Hypothalamus (tissue), 51 donors: ENCODE measurements at places on chromosomes 4 and X.
A peak's percentile ranks its signal among the peaks of the same experiment; 100 is the strongest.

DNA sequence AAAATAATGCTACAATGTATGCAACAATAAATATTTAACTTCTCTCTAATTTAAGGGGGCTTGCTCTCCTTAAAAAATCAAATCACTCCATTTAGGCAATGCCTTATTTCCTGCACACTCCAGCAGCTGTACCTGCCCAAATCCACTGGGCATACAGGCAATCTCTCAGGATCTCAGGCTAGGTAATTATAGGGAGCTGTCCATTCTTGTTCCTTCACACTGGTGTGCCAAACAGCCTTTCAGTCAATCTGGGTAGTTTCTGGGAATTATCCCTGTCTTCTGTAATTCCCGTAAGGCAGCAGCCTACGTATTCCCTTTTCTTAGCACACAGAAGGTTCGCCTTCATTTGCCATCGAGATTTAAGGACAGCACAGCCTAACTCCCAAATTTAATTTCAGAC, 922.6 kb upstream of the SLIT2 start:
- no peak for DNase-seq

GRCh38 chr4:175386776-175387507, 425.1 kb downstream of the GPM6A start:
- no peak for DNase-seq

DNA sequence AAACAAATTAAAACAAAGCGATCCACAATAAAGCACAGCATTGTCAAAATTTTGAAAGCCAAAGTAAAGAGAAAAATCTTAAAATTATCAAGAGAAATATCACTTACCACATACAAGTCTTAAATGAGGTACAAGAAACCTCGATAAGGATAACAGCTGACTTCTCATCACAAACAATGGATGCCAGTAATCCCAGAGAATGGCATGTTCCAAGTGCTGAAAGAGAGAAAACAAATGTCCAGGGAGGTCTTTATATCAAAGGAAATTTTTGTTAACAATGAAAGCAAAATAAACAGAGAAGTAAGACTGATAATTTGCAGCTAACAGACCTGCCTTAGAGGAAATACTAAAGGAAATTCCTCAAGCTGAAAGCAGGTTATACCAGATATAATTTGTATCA, 460.4 kb upstream of the HS3ST1 start:
- no peak for DNase-seq

- no peak for DNase-seq
Measured at GRCh38 chr4:165094873-165095272, 17.8 kb downstream of the TMEM192 start.

GRCh38 chr4:102151696-102152095, 193.6 kb downstream of the SLC39A8 start:
- DNase-seq = no peak

DNA sequence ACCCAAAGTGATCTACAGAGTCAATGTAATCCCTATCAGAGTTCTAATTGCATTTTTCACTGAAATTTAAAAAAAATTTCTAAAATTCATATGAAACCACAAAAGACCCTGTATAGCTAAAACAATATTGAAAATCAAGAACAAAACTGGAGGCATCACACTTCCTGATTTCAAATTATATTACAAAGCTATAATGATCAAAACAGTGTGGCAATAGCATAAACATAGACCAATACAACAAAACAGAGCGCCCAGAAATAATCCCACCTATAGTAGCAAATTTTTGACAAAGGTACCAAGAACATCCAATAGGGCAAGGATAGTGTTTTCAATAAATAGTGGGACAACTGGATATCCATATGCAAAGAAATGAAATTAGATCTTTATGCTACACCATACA, 59.4 kb upstream of the PRKG2 start:
- no peak for DNase-seq

DNA sequence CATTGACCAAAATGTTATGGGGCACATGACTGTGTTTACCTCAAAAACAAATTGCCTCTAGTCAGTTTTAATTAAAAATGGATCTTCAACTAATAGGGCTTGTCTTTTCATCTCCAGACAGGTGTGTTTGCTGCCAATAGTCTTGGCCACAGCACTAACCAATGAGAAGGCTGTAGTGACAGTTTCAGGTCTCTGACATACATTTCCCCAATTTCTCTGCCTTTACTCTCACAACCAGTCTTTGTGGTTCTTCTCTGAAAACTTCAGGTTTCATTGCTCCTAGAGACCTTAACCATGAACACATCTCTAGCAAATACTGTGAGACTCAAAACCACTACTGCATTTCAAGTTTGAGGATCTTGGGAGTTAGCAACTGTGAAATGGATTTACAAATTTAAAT, 3.5 kb upstream of the EDNRA start:
- DNase-seq = no peak

GRCh38 chr4:139171876-139172691, 4.9 kb downstream of the ELF2 start:
- DNase-seq = no peak

- peak; percentile 53 for DNase-seq
Measured at GRCh38 chrX:150365990-150366911, 3.1 kb downstream of the MAMLD1 start.

DNA sequence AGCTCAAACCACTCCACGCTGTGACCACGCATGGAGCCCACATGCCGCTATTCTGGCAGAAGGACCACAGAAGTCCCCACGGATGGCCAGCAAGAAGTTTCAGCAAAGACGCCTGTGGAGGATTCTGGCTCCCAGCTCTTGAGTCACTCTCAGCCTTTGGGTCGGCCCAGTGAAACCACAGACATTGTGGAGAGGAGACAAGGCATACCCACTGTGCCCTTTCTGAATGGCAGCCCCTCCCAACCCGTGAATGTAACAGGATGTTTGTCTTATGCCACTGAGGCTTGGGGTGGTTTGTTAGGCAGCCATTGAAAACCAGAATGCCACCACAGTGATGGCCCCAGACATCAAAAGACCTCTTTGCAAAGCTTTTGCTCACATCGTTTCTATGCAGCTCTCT, 42.7 kb downstream of the ABLIM2 start:
- no peak for DNase-seq
